Activated CD4-positive, alpha-beta T cell treated with anti-CD3 and anti-CD28 coated beads, Interleukin-2, amount 50 U/mL, for 24 hours (primary cell): ENCODE measurements at places on chromosomes 5 and 9.

- no peak for DNase-seq
Observed at GRCh38 chr5:91443761-91444467, 60.8 kb upstream of the ARRDC3 start.

GRCh38 chr9:3479514-3480352, 46.1 kb downstream of the RFX3 start:
- DNase-seq: no peak

GRCh38 chr5:65778126-65778525, 56.1 kb downstream of the NLN start:
- no peak for DNase-seq

- DNase-seq: no peak
Observed at GRCh38 chr5:52909192-52909591, 80.0 kb upstream of the ITGA2 start.

- DNase-seq: no peak
Observed at GRCh38 chr5:14428302-14429081, 153.1 kb upstream of the OTULINL start.

DNA sequence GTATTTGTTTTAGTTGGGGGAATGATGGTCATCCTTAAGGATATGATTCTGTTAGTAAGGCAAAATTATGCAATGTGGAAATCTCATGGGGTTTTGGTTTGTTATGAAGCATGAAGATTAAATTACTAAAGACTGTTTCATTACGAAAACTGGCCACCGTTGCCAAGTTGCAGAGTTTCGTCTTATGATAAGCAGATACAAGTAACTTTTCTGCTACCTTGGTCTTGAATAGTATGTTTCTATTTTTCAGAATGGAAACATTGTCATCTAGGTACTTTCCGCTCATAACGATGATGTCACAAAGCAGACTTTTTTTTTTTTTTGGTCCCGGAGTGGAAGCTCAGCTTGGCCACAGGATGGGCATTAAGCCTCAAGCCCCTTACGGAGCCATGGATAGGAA, 4.2 kb downstream of the CCNI2 start:
- DNase-seq: no peak

DNA sequence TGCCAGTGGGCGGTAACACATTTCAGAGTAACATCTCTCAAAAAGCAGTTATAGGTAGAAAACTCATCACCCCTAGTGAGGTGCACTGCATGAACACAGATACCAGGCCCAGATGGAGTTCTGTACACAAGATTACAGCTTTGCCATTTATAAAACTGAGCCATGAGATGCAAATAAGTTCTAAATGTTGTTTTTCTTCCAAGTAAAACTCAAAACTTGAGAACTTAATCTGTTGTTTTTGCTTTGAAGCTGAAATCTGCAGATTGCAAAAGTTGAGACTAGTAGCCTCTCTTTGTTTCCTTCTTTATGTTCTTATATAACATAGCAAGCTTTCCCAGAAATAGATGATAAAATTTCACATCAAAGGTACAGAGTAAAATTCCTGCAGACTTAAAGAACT, 434.1 kb downstream of the PLK2 start:
- no peak for DNase-seq

- DNase-seq: no peak
Observed at GRCh38 chr5:150068472-150068871, 17.9 kb downstream of the CSF1R start.

DNA sequence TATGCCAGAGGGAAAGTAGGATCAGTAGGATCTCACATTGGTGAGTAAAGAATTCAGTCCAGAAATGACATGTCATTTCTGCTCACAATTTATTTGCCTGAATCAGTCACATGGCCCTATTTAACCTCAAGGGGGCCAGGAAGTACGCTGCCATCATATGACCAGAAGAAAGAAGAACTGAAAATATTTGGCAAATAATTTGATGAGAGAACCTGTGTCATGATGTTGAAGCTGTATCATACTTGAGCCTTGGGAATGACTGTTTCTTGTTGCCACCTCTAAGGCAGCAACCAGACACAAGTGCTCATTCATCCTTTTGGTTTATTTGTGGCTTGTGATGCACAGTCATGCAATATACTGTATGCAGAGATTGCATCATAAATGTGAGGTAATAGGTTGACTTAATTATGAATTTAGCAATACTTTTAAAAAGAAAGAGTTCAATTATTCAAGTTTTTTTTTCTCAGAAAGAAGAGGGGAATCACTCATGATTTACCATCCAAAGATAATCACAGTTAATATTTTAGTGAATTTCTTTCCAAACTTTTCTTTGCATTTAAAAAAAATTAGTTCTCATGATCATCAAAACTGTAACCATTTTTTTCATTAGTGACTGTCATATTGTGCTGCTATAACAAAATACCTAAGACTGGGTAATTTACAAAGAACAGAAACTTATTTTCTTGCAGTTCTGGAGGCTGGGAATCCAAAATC, 8.2 kb upstream of the ZFYVE16 start:
- no peak for DNase-seq

DNA sequence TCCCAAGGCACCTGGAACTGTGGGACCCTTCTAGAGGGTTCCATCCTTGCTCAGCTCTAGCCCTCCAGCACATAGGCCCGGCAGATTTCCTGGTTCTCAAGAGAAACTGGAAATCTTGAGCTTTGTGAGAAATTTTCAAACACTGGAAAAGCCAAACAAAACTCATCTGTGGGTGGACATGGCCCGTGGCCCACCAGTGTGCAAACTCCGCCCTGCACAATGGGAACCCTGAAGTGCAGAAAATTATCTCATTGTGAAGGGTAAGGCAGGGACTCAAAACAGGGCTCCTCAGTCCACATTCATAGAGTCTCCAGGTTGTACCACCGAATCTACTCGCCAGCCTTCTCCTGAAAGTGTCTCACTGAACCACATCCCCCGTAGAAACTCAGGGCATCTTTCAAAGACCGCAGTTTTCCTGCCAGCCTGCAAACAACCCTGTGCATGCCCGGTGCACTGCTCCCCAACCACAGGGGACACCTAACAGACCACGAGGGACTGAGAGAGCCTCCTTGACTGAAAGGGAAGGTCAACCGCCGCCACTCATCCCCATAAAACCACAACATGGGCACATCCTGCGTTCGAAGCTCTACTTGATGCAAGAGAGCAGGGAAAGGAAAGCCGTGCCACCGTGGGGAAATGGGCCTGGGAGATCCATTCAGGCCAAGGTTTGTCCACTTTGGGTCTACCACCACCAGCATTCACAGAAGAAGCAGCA, 18.1 kb downstream of the ADAMTS2 start:
- DNase-seq: no peak

- no peak for DNase-seq
Observed at GRCh38 chr9:90176901-90177300, 465.7 kb downstream of the DIRAS2 start.

- DNase-seq: no peak
Observed at GRCh38 chr9:95419444-95419843, 97.3 kb downstream of the PTCH1 start.

DNA sequence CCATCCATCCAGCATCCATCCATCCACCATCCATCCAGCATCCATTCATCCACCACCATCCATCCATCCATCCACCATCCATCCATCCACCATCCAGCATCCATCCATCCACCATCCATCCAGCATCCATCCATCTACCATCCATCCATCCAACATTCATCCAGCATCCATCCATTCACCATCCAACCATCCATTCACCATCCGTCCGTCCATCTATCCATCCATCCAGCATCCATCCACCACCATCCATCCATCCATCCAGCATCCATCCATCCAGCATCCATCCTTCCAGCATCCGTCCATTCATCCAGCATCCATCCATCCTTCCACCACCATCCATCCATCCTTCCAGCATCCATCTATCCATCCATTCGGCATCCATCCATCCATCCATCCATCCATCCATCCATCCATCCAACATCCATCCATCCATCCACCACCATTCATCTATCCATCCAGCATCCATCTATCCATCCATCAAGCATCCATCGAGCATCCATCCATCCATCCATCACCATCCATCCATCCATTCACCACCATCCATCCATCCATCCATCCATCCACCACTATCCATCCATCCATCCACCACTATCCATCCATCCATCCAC, 32.4 kb upstream of the WDR5 start:
- no peak for DNase-seq

- DNase-seq: no peak
Observed at GRCh38 chr5:135034963-135035677, 1.1 kb upstream of the PITX1 start.

GRCh38 chr9:137030006-137030405, 1.9 kb downstream of the FUT7 start:
- no peak for DNase-seq

GRCh38 chr5:58021466-58021865, 438.4 kb downstream of the PLK2 start:
- DNase-seq: no peak

DNA sequence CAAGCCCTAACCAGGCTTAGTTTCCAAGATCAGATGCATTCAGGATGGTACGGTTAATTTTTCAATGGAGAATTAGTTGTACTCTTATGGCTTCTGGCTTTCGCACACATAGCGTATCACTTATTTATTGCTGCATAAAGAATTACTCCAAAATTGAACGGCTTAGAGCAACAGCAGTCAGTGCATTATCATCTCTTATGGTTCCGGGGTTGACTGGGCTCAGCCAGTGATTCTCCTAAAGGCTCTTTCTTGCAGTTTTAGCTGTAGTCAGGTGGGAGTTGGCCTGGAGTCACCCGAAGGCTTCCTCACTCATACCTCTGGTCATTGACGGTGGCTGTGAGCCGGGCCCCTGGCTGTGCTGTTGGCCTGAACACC, 595 bp upstream of the GRHPR start:
- DNase-seq: no peak

- DNase-seq: no peak
Observed at GRCh38 chr5:66757834-66758371, 161.7 kb downstream of the MAST4 start.

GRCh38 chr9:76399856-76400255, 5.6 kb upstream of the RFK start:
- no peak for DNase-seq

DNA sequence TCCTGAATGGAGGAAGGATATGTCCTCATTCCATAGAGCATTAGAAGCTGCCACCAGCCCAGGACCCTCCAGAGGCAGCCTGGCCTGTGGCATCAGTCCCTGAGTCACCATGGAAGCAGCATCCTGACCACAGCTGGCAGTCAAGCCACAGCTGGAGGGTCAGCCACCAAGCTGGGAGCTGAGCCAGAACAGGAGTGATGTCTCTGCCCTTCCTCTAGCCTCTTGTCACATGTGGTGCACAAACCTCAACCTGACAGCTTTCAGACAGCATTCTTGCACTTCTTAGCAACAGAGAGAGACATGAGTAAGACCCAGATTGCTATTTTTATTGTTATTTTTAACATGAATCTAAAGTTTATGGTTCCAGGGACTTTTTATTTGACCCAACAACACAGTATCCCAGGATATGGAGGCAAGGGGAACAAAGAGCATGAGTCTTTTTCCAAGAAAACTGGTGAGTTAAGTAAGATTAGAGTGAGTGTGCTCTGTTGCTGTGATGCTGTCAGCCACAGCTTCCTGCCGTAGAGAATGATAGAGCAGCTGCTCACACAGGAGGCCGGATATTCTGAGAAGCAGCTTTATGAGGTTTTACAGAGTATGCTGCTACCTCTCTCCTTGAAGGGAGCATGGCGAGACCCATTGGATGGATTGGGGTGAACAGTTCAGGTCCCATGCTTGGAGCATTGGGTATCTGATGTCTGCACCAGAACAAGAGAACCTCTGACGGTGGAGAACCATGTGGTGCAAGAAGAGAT, 13.0 kb upstream of the CYFIP2 start:
- no peak for DNase-seq

- no peak for DNase-seq
Observed at GRCh38 chr9:75451045-75451444, 362.7 kb downstream of the OSTF1 start.

- DNase-seq: no peak
Observed at GRCh38 chr5:142491270-142491669, 166.4 kb upstream of the SPRY4 start.

- DNase-seq: peak; percentile 1
Observed at GRCh38 chr5:158074992-158075769, 216.2 kb upstream of the CLINT1 start.

DNA sequence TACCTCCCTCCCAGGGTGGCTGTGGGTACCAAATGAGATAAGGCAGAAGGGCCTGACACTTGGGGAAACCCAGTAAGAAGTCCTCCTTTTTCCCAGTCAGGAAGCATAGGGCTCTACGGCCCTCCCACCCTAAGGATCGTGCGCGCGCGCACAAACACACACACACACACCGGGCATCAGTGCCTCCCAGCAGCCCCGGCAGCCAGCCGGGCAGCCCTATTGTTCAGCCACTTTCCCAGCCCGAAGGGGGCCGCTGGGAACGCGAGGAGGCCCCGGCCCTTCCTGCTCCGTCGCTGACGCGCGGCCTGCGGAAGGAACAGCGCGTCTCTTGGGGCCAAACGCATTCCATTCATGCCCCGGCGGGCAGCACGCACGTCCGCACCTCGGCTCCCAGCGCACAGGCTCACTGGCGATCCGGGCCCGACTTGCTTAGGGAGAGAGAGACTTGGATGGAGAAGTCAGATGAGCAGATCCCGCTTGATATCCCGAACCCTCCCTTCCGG, 22.6 kb downstream of the DUSP1 start:
- DNase-seq: no peak

GRCh38 chr9:106333481-106333880, 529.5 kb upstream of the ZNF462 start:
- no peak for DNase-seq

DNA sequence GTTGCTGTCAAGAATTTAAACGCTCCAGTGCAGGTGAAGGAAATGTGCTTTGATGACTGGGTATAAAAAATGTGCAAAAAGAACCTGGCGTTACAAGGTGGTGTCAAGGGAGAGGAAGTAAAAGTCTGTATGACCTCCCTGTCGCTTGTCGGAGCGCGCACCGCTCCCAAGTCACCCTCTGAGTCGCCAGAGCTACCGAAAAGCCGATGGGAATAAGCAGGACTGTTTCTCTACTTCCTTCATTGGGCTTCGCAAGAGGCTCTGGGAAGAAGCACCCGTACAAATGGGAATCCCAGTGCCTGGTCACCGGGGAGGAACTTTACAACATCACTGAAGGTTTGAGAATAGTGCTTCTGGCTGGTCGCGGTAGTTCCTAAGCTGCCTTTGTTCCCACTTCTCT, 1.3 kb upstream of the DMRT2 start:
- DNase-seq: no peak

GRCh38 chr5:62093976-62094375, 212.0 kb upstream of the KIF2A start:
- no peak for DNase-seq
